Substantia nigra (tissue), 51 donors: ENCODE measurements at places on chromosomes 3 and 15.

GRCh38 chr3:125212509-125213363 lies at the start of gene SLC12A8:
Gene SLC12A8, minus strand, starts transcription at chr3:125212748. Its CDS starts 1,399 bp downstream, at chr3:125211349.
- DNase-seq: no peak

DNA sequence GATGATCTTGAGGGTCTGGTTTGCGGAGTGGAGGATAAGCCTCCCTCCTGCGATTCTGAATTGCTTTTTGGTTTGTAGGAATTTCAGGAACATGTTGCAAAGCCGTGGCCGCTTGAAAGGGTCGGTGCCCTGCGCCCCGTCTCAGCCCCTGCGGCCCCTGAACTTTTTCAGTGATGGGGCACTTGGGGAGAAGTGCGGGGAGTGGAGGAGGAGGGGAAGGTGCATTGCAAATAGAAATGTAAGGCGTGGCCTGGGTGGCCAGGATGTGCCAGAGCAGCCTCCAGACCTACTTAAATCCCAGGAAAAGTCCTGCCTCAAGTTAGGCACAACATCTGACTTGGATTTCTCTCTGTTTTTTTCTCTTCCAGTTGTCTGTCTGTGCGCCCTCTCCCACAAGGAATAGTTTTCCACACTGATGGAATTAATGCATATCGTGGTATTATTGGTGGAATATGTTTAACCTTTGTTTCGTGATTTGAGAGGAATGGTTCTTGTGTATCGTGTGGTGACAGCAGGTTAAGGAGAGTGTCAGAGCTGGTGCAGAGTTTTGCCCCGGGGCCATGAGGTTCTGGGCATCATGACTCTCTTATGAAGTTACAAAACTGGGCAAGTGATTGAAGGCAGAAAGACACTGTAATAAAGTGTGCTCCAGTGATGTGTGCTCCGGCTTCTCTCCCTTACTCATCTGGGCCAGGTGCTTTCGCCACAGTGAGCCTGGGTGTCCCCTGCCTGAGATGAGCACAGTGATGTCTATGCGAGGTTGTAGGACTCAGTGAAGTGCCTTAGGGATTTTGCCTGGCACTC lies 153.8 kb downstream of the PGPEP1L start:
- DNase-seq: no peak

DNA sequence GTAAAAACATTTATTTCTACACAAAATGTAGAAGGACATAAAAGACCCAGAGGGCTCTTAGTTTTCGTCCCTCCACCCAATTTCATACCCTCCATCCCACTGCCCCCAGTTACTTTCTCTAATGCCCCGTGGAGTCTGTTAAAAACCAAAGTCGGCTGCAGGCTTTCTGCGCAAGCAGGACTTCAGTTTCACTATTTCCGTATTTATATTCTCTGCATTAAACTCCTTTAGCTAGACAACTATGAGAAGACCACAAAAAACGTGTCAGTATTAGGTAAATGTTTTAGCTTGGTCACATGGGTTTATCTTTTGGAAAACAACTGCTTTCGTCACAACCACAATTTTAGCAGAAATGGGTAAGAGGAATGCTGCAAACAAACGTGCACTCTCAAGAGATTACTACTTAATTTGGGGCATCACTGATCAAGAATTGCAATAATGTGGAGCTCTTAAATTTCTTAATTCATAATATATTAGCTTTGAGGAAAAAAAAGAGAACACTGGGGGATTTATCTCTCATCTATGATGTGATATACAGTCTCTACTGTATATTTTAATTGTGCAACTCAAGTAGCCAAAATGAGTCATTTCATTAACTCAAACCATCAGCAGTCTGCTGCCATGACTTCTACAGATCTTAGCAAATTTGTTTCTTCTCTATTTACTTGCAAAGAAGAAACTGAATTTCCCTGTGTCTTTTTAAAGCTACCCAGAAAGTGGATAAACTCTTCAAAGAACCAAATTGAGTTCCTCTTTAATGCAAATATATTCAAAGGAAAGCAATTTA lies 740 bp upstream of the NSMCE3 start:
- DNase-seq: no peak

- DNase-seq: no peak
Measured at GRCh38 chr3:164007765-164008164, 1070.5 kb downstream of the SI start.

- no peak for DNase-seq
Measured at GRCh38 chr15:49875392-49875791, 243.6 kb downstream of the ATP8B4 start.

DNA sequence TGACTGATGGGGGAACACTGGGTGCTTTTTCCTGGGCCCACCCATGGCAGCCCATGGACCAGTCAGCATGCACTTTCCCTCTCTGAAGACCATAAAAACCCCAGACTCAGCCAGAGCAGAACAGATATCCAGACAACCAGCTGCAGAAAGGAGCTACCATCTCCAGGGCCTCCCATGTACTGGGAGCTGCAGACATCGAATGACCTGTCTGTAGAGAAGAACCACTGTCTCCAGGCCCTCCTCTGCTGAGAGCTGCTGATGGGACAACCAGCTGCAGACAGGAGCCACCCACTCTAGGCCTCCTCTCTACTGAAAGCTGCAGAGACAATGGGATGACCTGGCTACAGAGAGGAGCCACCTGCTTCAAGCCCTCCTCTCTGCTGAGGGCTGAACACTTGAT lies 66.6 kb downstream of the PROS1 start:
- DNase-seq: no peak

GRCh38 chr3:106860182-106860581 lies 517.1 kb upstream of the CCDC54 start:
- no peak for DNase-seq

DNA sequence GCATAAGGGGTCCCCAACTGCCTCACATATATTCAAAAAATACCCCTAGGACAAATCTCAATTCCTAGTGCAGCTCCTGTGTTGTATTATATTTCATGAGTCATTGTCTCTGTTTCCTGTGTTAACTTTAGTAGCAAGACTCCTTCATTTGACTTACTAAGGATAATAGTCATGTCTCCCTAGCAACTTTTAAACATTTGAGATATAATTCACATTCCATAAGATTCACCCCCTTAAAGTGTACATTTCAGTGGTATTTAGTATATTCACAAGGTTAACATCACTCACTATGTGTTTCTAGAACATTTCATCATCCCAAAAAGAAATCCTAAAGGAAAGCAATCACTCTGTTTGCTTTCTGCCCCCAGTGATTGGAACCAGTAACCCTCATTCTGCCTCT lies 121.3 kb upstream of the WNT7A start:
- DNase-seq: no peak

DNA sequence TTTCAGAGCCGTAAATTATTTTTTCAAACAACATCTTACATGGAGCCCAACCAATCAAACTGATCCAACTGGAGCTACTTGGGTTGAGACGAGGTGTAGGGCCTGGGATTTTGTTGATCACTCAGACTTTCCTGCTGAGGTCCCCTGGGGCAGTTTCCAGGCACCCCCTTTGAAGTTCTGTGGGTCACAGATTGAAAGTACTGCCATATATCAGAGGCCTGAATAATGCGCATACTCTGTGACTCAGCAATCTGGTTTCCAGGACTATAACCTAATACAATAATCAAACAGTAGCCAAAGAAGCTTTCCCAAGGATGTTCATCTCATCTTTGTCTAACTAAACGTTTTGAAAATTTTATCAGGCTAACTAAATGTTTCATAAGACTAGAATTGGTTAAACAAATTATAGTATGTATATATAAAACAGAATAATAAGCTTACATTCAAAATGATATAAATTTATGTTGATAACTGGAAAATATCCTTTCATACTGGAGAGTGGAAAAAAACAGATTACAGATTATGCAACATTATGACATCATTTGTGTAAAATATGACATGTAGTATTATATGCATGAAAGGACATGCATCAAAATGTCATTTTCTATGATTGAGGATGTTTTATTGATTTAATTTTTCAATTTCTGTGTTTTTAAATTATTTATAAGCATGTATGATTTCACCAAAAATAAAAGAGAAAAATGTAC lies 617.1 kb downstream of the NTRK3 start:
- no peak for DNase-seq

DNA sequence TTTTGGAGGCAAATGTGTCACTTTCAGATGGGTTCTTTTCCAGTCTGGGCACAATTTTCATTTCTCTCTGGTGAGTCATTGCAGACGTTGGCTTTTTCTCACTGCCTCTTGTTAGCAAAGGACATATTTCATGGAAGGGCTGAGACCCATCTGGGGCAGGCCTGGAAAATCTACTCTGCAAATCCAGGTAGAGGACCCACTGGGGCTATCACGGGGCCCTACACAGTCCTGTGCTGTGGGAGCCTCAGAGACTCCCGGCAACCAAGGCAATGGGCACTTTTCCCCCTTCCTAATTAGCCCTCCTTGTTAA lies 58.0 kb downstream of the HRH1 start:
- DNase-seq: no peak
